ENCODE measurements at places on chromosomes 3 and 15.

DNA sequence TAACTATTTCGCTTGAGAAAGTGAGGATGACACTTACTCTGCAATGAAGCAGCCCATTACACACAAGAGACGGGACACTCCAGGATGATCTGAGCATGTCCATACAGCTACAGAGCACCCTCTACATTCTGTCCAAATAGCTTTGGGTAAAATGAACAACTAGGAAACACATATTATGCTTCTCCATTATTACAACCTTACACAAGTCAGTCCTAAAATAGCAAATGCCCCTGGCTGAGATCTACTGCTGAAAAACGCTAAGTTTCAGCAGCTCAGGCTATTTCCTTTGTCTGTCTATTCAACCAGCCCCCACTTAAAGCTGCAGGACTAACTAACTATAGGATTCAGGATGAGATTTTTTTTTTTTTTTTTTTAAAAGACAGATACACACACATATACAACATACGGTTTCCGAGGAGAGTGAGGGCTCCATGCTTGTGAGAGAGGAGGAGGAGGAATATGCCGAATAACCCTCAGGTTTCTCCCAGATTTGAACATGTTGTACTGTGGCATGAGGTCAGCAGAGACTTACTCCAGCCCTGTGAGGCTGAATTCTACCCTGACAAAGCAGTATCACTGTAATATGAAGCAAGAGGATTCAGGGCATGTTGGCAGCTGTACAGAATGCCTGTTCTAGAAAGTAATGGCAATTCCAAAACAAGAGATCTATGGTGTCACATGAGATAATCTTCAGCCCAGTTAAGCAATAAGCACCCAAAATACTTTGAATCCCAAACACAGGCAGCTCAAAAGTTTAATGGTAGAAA, 117.3 kb upstream of the PLXND1 start:
- no peak for DNase-seq

- DNase-seq: no peak
These were observed 72.3 kb upstream of the ICE2 start for GRCh38 chr15:60551147-60551780.

DNA sequence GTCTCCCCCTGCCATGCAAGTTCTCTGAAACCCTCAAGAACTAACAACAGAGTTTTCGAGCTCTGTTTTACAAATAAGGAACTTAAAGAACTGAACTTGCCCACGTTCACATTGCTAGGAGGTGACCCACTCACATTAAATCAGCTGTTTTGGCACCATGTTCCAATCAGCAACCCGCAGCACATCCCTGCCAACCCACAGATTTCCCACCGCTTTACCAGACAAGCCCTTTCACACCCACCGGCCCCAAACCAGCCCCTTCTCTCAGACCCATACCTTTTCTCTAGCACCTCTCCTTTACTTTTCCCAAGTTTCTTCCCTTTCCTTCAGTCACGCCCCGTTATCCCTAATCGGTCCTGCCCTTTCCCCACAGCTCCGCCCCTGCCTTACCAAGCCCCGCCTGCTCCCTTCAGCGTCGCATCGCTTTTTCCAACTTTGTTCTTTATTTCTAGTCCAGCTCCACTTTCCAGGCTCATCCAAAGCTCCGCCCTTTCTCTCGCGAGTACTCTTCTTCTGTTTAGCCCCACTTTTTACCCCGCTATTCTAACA, 804 bp upstream of the BRPF1 start:
- DNase-seq: no peak

DNA sequence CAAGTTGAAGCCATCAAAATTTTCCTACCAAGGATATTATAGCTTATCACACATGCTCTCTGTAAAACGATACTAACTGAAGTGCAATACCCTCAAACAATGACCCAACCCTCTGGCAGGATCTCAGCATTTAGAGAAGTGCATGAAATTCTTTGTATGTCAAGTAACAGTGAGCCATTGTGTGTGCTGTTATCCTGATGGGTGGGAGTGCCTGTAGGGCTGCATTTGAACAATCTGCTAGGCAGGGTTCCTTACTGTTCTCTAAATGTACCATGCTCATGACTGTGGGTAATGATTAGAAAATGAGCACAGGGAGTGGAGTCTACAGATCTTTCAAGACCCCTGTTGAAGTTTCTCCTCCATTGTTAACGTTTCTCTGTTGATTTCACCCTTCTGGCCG, 398.1 kb downstream of the NSUN3 start:
- DNase-seq: no peak

DNA sequence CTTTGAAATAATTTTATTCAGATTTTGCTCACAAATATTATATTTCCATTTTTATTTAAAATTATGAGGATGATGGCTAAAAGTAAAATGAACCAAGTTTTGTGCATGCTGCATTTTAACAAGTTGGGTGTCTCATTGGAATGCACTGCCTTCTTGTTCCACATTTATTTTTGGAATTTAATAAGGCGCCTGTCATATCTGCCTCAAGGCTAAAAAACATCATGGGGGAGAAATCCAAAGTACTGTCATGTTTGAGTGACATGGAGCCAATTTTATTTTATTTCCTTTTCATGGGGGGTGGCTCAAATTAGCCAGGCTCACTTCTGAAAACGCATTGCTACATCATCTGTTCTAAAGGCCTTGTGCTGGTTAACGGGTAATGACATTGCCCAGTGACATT, 205.1 kb downstream of the ROBO2 start:
- DNase-seq: no peak

- DNase-seq: no peak
These were observed 11.0 kb downstream of the TNFAIP8L3 start for GRCh38 chr15:51083641-51084166.

- no peak for DNase-seq
These were observed 208.9 kb upstream of the COL8A1 start for GRCh38 chr3:99429502-99429901.

DNA sequence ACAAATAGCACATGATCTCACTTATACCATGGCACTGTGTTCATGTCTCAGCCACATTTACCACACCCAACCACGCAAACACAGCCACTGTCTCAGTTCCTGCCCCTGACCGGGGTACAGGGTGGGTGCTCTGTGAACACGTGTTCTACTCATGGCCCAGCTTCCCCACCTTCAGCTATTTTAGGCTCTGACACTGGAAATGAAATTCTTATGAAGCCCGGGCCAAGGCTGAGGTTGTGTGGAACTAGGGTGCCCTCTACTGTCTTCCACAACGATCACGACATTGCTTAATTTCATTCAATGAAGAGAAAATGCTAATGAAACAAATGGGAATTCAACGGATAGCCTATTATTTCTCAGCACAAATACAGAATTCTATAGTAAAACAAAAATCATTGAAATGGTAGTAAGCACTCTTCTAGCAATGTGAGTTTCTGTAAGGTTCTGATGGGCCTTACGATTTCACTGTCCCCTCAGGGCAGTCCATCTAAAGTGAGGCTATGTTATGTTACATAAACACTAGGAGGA, 2.1 kb upstream of the GABRA5 start:
- DNase-seq: no peak

DNA sequence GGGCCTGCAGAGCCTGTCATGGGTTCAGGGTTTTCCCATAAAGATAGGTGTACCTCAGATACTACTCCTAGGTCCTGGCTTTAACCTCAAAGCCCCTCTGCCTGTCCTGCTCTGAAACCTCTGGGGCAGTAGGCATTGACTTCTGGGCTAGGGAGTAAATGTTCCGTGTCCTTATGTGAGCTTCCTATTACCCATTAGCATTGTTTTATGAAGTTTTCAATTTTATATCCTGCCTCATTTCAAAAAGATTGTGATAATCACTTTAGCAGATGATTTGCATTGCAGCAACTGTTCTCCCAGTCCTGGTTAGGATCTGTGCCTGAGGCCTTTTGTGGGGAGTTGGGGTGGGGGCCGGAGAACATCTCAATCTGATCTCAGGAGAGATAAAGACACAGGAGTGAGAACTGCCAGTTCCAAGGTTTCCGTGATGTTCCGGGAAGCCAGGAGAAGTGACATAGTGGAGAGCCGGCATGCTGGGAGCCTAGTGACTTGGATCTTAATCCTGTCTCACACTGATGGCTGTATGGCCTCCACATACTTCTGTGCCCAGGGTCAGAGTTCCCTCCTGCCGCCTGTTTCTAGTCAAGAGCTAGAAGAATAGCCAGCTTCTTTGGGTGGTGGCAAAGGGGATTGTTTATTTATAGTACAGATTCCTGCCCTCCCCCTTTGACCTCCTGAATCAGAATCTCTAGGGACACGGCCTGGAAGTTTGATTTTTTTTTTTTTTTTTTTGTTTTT, 10.6 kb downstream of the TPM1 start:
- DNase-seq: no peak

DNA sequence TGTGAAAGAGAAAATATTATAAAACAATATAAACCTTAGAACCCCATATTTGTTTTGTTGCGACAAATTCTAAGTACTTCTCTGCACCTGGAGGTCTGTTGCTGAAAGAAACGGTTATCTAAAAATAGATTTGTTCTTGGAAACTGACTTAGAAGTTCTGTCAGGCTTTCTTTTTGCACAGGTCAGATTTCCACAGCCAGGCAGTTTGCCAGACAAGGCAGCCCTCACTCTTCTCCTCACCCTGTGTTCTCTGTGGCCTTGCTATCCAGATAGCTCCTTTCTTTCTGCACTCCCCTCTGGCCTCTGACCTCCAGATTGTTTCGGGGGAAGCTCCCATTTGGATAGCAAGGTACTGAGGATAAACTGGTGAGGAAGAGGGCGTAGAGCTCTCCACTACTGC, 413.3 kb upstream of the ONECUT1 start:
- no peak for DNase-seq

GRCh38 chr15:82081914-82082762, 36.3 kb upstream of the MEX3B start:
- DNase-seq: no peak

- no peak for DNase-seq
These were observed 287.6 kb upstream of the DPH6 start for GRCh38 chr15:35833581-35833980.

- no peak for DNase-seq
These were observed 23.5 kb downstream of the EXOG start for GRCh38 chr3:38519651-38520050.

DNA sequence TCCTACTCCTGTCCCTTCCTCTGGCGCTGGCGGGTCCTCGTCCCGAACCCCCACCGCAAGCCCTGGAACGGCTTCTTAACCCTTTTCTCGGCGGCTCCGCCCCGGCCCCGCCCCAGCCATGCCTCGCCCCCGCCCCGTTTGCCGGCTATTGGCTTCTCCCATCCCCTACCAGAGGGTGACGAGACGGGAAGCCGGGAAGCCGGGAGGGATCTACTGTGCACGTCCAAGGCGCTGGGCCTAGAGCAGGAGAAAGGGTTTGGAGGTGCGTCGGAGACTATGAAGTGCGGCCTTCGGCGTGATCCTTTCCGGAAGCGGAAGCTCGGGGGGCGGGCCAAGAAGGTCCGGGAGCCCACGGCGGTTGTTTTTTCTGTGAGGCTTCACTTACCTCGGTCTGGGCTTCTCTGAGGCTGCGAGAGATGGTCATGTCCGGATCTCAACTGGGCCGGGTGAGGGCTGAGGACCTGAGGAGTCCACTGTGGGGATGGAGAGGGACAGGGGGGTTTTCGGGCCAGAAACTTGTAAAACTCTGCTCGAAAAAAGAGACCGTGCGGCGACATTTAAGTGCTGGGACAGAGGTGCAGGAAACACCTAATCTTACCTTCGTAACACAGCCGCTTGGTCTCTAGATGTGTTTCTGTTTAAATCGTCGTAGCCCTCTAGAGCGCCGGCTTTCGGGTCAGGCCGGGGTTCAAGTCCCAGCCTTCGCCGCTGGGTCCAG, 21.4 kb downstream of the ROPN1B start:
- peak; percentile 62 for DNase-seq

- no peak for DNase-seq
These were observed 2.9 kb downstream of the SOX14 start for GRCh38 chr3:137766876-137767537.

DNA sequence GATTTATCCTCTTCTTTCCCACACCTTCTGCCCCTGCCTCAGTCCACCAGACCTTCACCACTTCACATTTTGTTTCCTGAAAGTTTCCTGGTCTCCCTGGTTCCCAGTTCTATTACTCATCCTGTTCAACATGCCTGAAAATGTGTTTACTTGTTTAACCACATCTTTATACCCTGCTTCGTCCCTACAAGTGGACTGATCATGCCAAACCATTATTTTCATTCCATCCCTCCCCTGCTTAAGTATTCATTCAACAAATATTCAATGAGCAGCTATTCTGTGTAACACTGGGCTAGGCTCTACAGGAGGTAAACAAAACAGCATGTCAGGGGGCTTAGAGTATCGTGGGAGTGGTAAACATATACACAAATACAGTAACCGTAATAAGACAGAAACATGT, 5.5 kb downstream of the MYO5A start:
- DNase-seq: no peak

GRCh38 chr3:117955196-117955595, 1079.5 kb downstream of the IGSF11 start:
- DNase-seq: no peak

DNA sequence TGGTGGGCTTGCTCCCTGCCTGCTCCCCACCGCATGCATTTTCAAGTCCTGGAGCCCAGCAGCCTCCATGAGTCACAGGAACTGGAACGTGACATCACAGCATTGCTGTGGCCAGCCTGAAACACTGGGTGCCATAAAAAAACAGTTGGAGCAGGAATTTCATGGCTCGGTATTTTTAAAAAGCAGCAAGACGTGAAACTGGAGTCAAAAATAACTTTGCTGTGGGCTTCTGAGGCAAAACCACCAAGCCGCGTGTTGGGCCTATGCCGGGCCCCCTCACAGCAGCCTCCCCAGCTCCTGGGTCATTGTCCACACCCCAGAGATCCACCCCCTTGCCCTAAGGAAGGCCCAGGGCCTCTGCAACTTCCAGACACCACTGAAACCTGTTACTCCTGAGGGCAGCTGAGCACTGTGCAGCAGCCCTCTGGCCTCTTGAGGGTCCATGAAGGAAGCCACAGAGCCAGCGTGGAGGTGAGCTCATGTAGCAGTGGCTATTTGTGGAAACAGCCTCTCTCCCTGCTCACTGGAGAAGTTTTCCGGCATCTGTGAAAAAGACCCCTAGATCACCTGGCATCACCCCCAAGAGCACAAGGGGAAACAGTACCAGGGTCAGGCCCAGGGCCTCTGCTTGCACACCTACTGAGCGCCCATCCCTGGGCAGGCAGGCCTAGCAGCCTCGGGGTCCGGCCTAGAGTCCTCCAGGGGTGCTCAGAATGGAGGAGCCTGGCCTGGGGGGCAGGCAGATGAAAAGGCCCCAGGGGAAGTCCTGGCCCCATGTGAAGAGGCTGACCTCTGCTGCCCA, 34.0 kb upstream of the DUSP7 start:
- no peak for DNase-seq

GRCh38 chr3:61780455-61781228, 219.3 kb downstream of the PTPRG start:
- no peak for DNase-seq

DNA sequence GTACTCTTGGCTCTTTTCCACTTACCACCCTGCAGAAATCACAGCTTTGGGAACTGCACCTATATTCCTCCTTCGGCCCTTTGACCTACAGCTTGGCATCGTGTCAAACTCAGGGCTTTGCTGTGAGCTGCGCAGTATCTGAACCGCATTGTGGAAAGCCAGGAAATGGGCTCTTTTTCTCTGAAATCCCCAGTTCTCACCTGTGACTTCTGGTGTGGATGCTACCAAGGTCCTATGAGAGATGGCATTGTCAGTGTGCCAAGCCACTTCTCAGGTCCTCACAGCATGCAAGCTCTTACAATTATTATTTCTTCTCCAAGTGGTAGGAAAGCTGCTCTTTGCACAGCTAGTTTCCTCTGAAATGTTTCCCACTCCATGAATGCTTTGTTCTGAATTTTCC, 450.6 kb upstream of the TBL1XR1 start:
- DNase-seq: no peak

GRCh38 chr3:177946497-177946896, 589.7 kb upstream of the KCNMB2 start:
- no peak for DNase-seq

- no peak for DNase-seq
These were observed 33.4 kb downstream of the LINGO1 start for GRCh38 chr15:77599357-77599756.
